GM12892 (cell line): ENCODE measurements at places on chromosomes 1 and 21.

GRCh38 chr1:43431676-43432075 is 22.1 kb downstream of the HYI start:
- DNase-seq: no peak

GRCh38 chr1:10771789-10772188 is 24.7 kb downstream of the CASZ1 start:
- no peak for DNase-seq

DNA sequence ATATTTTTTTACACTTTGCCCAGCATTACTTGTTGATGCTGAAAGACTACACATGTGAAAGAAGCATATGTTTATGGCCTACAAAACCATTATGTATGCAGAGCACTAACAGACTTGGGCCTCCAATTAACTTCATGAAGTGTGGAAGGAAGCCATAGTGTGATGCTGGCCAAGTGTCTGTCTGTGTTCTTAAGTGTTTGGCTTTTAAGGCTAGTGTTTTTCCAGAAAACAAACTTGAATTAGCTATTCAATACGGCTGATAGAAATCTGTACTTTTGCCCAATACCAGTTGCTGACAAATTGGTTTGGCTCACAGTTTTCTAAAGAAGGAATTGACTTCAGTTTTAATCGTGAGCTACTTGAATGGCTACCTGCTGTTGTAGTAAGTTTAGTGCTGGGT is 136.1 kb downstream of the ADGRL2 start:
- DNase-seq: no peak

DNA sequence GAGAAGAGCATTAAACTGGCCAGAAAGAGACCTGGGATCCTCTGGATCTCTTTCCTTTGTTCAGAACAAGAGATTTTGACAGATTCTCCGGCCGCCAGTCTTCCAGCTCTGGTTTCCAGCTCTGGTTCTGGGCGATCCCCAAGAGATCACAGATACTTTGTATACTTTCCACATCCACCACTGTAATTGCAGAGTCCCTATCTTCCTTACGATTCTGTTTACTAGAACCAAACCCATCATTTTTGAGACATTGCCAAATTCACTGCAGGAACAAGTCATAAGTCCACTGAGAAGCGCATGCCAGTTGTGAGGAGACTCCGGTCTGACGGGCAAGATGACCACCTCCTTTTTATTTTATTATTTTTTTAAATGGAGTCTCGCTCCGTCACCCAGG is 505.2 kb downstream of the SMYD3 start:
- no peak for DNase-seq

DNA sequence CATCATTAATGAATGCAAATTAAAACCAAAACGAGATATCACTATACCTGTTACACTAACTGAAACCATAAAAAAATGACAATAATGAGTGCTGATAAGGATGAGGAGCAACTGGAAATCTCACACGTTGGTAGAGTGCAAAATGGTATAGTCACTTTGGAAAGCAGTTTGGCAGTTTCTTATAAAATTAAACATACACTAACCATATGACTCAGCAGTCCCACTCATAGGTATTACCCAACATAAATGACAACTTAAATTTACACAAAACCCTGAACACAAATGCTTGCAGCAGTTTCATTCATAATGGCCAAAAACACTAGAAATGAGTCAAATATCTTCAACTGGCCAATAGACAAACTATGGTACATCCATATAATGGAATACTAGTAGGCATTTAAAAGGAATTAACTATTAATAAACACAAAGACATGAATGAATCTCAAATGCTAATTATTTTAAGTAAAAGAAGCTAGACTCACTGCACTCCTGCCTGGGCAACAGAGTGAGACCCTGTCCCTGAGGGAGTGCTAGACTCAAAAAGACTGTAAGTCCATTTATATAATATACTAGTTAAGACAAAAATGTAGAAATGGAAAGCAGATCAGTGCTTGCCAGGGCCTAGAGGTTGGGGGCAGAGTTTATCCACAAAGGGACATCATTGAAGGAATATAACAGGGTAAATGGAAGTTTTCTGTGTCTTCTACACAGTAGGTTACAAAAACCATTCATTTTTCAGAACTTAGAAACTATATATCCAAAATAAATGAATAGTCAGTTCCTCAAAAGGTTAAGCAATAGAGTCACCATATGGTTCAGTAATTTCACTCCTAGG is 77.4 kb downstream of the EIF4G3 start:
- no peak for DNase-seq

DNA sequence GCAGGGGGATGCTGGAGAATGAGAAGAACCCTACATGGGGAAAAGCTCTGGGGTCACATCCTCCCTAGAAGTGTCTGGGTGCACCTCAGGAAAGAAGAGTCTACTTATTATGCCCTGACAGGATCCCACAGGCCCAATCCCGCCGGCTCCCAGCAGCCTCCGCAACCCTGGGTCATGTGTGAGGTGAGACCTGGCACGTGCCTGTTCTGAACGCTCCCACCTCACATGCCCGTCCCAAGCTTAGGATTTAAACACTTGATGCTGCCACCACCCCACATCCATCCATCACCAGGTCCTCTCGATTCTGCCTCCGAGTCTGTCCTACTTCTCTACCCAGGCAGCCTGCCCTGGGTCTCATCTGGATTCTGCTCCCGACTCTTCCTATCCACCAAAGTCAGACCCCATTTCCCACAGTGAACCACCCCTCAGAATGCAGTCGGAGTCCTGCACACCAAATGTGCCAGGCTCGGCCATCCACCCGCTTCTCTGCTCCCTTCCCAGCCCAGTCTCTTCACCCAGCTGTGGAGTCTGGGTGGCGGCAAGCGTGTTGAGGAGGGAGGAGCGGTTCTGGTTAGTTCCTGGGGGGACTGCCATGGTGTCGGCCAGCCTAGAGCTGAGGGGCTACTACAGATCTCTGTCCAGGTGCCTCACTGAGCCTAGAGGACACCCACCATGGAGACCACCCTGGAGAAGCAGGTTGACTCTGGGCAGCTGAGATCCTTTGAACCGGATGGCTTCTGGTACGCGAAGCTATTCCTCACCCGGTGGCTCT is 23.9 kb downstream of the SLC2A1 start:
- no peak for DNase-seq

- DNase-seq: no peak
Measured at GRCh38 chr1:173562813-173563212, 40.1 kb downstream of the SLC9C2 start.

DNA sequence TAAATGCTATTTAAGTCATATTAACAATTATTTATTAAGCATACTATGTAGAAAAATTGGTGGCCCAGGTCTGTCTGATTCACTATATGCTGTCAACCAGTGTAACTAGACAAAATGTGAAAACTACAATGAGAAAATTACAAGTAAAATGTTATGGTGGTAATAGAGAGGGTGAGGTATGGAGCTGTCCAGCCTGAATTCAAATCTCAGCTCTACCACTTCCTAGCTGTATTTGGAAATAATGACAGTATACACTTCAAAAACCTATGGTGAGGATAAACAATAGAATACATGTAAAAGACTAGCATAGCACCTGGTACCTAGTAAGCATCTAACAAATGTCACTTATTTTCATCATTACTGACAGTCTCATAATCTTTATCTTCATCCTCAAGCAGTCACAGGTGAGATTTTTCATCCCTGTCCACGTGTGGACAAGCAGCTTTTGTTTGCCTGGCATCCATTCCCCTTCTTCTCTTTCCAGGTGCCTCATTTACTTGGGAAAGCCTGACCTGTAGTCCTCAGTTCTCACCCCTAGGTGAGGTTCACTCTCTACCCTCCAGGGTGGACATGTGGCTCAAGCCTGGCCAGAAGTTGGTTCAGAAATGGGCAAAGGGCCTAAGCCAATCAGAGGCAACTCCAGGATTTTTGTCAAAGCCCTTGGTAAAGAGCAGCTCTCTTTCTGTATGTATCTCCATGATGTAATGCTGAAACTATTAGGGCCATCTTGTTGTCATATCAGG is 29.5 kb downstream of the EGLN1 start:
- no peak for DNase-seq

GRCh38 chr1:198741744-198742143 is 102.9 kb downstream of the PTPRC start:
- DNase-seq: no peak

DNA sequence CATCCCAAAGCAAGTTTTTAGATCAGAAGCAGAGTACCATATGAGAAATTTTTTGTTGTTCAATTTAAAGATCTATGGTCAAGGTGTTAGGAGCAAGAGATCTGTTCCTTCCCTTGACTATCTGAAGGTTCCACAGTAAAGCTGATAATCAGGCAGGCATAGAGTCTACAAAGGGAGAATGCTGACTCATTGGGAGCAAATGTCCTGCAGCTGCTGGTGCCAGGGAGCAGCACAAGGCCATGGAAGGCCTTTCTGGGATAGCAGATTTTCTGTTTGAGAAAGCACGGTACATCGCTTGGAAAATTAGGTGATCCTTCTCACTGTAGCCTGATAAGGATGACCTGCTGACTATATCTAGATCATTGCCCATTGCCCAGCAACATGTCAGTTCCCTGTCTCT is 210.1 kb upstream of the C1orf87 start:
- DNase-seq: no peak

- DNase-seq: no peak
Measured at GRCh38 chr1:70871790-70872189, 175.8 kb downstream of the PTGER3 start.

DNA sequence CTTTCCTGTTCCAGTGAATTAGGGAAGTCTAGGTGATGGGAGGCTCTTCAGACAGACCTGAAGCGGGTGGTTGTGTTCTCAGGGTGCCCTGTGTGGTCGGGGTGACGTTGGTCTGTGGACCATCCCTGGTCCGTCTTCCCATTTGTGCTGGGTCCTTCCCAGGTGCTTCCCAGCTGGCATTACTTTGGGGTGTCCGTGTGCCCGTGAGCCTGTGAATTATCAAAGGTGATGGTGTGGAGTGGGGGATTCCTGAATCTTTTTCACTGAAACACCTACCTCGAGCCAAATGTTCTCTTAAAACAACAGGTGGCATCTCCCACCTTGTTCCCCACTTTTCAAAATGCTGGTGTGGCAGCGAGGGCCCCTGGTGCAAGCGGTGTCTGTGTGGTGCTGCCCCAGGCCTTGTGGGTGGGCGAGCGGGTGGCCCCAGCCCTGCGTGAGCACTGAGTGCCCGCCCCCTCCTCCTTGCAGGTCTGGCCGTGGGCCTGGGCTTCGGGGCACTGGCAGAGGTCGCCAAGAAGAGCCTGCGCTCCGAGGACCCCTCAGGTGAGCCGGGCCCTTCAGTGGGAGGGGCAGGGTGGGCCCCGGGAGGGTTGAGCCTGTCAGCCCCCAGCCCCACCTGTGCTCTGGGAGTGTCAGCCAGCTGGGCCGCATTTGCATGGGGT is 37.0 kb downstream of the COQ8A start:
- no peak for DNase-seq

DNA sequence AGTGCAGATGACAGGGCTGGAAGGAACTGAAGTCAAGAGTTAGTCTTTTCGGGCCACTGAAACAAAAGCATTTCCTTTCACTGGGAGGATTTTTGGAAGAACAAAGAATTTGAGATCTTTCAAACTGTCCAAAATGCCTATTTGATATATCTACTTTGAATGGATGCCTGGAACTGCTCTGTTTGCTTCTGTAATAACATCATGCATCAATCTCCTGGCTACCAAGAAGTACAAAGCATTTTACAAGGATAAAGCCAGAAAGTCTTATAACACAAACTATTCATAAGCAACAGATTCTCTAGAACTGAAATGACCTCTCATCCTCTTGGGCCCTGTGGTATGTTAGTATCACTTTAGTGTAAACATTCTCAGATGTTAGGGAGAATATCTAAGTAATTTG is 18.2 kb upstream of the RHOU start:
- no peak for DNase-seq

DNA sequence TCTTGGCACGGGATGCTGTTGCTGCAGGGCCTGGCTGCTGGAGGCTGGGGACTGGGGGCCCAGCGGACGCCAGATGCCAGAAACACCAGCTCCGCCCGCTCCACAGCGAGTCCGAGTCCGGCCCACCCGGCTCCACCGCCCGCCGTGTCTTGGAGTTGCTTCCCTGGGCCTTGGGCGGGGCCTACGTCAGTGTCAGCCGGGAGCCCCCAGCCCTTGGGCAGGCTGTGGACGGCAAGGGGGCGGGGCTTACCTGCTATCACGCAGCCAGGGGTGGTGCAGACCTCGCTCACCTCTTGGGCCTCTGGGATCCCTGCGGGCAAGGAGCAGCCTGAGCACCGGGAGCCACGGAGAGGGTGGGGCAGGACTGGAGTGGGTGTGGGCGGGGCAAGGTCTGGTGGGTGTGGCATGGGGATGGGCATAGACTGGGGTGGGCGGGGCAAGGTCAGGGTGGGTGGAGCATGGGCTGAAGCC is 21.8 kb downstream of the MMEL1 start:
- no peak for DNase-seq
